Activated CD4-positive, alpha-beta memory T cell treated with anti-CD3 and anti-CD28 coated beads for 36 hours (primary cell): ENCODE measurements at places on chromosomes 6 and 20.
A peak's percentile ranks its signal among the peaks of the same experiment; 100 is the strongest.

DNA sequence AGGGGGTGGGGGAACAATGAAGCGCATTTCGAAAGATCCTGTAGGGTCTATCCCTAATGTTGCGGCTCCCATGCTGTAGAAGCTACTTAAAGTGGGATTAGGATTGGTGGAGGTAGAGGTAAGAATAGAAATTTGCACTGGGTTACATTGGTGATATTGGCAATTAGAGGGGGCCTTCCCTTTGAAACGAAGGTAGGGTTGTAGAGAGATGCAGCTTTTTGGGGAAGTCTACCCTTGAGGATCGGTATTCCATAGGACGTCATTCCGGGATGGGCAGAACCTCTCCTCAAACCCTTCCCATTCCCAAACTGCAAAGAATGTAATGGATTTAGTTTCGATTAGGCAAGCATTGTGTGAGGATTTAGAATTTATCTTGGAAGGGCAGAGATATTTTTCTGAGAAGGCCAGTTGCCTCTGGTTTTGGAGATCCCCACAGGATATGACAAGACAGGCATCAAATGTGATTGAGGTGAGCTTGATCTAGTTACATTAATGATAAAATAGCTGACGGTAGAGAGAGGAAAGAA lies 5.4 kb upstream of the ZNFX1 start:
- DNase-seq: no peak

- no peak for DNase-seq
These were observed 7.7 kb downstream of the CYP21A2 start for GRCh38 chr6:32045811-32046449.

DNA sequence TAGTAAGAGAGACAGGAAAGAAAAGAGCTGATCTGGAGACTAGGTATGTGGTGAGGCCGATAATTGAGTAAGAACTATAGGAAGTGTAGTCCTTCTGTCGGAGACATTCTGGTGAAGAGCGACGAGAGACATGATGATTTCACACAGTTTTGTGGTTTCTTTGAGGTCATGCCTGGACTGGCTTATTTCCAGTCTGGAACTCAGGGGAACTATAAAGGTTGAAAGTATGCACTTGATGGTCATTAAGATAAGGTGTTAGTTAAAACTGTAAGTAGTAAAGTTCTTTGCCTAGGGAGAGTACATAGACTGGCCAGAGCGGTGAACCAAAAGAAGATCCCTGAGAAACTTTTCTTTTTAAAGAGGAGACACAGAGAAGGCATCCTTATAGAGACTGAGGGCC lies 68.8 kb downstream of the RFX6 start:
- DNase-seq: no peak

DNA sequence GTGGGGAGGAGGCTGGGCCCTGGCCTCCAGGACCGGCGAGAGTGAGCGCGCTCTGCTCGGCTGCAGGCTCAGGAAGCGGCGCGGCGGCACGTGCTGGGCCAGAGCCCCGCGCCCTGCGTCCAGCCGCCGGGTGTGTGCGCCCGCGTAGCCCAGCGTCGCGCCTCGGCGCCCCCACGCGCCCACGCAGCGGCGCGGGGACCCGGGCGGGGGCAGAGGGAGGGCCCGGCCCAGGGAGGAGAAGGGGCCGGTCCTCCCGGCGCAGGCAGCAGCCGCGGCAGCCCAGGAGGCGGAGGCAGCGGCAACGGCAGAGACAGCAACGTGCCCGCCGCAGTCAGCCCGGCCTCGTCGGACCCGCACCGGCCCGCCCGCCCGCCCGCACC lies at the start of gene EYA2:
EYA2 (plus strand) TSS at position 265 of the 380 bp plus-strand sequence. CDS start 95,168 bp downstream, outside the sequence.
- DNase-seq: no peak

GRCh38 chr6:98636941-98637340 lies 197.4 kb upstream of the POU3F2 start:
- DNase-seq: no peak

DNA sequence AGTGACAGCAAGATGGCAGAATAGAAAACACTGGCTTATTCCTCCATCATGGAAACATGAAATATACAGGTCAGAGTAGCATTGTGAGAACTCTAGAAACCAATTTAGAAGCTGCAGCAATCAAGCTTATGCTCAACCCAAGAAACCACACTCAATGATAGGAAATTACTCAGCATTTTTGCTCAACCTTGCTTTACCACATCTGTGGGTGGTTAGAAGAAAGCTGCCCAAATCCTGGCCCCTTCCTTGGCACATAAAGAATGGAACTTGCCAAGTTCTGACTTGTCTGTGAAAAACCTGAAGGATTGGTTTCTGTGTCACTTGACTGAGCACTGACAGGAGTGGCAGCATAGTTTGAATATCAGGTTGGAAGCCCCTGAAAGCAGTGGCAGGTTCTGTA lies 108.0 kb upstream of the MOCS1 start:
- no peak for DNase-seq

DNA sequence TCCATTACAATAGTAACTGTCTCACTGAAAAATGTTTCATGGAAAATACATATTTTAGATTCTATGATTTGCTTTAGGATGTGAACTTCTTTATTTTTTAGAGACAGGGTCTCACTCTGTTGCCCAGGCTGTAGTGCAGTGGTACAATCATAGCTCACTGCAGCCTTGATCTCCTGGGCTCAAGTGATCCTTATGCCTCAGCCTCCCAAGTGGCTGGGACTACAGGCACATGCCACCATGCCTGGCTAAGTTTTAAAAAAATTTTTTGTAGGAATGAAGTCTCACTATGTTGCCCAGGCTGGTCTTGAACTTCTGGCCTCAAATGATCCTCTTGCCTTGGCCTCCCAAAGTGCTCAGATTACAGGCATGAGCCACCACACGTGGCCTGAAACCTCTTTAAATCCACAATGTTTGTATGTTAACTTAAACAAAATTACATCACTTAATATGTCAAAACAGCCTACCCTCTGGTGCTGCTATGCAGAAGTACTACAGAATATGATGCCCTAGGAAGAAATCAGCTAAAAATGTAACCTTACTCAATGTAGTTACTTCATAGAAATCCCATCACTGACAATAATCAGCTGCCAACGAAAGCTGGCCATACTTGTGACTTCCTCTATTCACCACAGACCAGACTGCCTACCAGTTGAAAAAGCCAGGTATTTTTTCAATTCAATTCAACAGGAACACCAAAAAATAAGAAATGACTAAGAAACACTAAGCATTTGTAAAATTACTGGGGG lies 17.6 kb downstream of the EEF1A1 start:
- DNase-seq: no peak

GRCh38 chr6:2454180-2454579 lies 208.8 kb upstream of the GMDS start:
- DNase-seq: no peak

DNA sequence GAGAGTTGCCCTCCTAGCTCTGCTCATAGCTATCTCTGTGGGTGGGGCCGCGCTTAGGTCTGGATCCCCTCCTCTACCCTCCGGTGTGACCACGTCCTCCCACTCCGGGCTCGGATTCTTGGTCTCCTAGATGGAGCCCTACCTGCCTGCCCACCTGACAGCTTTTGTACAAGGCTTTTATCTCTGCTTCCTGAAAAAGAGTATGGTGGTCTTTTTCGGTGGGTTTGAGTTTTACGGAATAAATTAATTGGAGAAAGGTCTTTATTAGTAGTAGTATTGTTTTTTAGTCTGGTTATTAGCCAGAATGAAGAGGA lies 773 bp downstream of the SMAP1 start:
- DNase-seq: no peak

GRCh38 chr20:35145141-35145564 lies 2.0 kb downstream of the EDEM2 start:
- no peak for DNase-seq

DNA sequence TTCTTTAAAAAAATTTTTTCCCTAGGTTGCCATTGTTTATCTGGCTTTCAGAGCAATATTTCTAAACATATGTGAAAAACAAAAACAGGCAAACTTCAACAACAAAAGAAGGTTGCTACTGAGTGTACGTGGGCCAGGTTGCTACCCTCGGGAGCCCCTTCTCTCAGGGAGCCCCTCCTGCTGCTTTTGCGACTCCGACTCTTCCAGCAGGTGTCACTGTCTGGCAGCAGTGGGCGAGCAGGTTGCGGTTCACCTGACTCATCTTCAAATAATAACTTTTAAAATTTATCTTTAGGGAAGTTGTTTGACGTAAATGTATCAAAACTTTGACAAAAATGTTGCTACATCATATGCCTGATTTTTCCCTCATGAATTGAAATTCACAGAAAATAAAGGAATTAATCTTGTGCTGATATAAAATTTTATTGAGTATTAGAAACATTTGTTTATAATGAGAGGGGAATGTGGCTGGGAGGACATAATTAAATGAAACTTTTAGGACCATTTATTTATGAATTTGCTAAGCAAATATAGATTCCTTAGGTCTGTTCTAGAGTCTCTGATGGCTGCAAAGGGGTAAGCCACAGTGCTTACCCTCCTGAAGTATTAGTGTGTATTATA lies 138.8 kb downstream of the HIVEP1 start:
- DNase-seq: peak; percentile 49

GRCh38 chr20:33693289-33693688 lies 7.1 kb upstream of the E2F1 start:
- DNase-seq: no peak

DNA sequence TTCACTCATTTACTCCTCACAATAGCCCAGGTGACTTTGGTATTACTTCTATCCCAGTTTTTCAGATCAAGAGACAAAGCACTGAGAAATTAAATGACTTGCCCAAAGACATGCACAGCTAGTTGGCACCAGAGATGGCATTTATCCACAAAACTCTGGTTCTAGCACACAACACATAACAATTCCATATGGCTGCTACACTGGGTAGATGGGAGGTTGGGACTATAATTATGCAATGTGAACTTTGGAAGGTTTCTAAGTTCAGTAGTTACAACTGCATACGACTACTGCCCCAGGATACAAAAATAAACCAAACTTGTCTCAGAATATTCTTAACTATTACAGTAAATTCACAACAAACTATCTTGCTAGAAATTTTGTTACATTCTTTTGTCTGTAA lies 54.2 kb upstream of the MLIP start:
- no peak for DNase-seq
